ENCODE measurements at places on chromosomes 6 and 20.

DNA sequence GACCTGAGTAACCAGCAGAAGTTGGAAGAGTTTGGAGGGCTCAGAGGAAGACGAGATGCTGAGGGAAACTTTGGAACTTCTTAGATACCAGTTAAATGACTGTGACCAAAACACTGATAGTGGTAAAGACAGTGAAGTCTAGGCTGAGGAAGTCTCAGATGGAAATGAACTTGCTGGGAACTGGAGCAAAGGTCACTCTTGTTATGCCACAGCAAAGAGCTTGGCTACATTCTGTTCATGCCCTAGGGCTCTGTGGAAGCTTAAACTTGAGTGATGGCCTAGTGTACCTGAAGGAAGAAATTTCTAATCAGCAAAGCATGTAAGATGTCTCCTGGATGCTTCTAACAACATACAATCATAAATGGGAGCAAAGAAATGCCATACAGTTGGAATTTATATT is 24.7 kb downstream of the WDR27 start:
- DNase-seq, result no peak

DNA sequence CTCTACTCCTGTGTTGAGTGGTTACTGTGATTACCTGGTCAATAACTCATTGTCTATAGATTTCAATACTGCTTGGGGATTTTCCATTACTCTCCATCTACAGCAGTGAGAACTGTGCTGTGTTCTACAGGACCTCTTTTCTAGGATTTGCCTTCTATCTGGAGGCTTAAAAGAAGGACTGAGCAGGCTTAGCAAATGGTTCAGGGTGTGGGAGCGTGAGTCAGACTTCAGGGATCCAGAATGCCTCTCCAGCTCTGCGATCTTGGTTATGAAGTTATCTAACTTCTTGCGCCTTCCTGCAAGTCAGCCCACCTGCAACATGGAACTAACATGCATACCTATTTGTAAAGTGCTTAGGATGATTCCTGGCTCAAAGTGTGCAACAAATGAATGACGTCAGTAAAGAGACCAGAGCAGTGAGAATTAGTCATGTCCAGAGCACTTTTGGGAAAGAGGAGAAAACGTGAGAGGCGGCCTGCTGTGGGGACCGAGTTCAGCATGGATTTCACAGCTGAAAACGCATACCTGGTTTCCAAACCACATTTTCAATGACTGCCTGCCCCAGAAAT is 610.1 kb upstream of the CDH4 start:
- DNase-seq, result no peak

DNA sequence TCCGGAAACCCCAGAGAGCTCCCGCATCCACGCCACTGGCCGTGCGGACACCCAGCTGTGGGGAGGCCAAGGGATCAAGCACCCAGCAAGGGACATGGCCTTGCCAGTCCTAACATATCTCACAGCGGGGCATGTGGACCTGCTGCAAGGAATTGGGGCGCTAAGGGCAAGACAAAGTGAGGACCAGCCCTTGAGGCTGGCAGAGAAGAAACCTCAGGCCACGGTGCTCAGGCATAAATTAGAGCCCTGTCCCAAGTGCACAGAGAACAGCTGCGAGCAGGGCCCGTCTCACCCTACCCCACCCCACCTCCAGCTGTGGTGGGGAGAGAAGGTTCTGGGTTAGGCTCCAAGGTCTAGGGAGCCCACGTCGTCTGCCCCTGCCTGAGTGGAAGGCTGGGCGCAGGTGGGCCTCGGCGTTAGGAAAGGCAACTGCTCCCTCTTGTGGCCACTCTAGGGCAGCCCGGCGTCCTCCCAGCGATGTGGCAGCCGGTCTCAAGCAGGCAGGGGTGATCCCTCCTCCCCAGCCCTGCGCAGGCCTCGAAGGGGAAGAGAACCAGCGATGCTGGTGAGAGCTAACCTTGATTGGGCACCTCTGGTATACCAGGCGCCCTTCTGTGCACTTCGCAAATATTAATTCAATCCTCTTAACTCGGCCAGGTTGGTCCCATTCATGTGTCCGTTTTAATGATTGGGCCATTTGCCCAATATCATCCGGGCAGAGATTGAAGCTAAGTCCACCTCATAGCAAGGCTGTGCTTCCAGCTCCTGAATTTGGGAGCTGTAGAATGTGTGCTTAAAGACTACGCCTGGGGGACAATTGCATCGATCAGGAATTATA is 235.8 kb downstream of the NFATC2 start:
- DNase-seq, result peak; percentile 83

- DNase-seq, result no peak
Observed at GRCh38 chr6:119267126-119267905, 82.2 kb downstream of the MAN1A1 start.

GRCh38 chr6:52231406-52232127 is 12.7 kb downstream of the IL17F start:
- DNase-seq, result no peak
